ENCODE measurements at places on chromosomes 2 and 18. TPM values are rescaled to one million over a fixed set of nuclear protein-coding genes. Genes with fewer than 3 reads are reported as not detected.

- DNase-seq = no peak
Measured at GRCh38 chr2:233922471-233922870, 5.3 kb downstream of the TRPM8 start.

GRCh38 chr2:47237375-47238334 lies 82.5 kb upstream of the STPG4 start:
- no peak for DNase-seq

HOXD12 gene
- total RNA-seq = not detected

- DNase-seq = no peak
Measured at GRCh38 chr18:76252880-76253279, 242.2 kb downstream of the ZNF516 start.

- no peak for DNase-seq
Measured at GRCh38 chr2:222479859-222480258, 55.5 kb downstream of the SGPP2 start.

IL1R2 gene
- not detected for total RNA-seq

TLX2 gene
- total RNA-seq = 0.23 TPM

DNA sequence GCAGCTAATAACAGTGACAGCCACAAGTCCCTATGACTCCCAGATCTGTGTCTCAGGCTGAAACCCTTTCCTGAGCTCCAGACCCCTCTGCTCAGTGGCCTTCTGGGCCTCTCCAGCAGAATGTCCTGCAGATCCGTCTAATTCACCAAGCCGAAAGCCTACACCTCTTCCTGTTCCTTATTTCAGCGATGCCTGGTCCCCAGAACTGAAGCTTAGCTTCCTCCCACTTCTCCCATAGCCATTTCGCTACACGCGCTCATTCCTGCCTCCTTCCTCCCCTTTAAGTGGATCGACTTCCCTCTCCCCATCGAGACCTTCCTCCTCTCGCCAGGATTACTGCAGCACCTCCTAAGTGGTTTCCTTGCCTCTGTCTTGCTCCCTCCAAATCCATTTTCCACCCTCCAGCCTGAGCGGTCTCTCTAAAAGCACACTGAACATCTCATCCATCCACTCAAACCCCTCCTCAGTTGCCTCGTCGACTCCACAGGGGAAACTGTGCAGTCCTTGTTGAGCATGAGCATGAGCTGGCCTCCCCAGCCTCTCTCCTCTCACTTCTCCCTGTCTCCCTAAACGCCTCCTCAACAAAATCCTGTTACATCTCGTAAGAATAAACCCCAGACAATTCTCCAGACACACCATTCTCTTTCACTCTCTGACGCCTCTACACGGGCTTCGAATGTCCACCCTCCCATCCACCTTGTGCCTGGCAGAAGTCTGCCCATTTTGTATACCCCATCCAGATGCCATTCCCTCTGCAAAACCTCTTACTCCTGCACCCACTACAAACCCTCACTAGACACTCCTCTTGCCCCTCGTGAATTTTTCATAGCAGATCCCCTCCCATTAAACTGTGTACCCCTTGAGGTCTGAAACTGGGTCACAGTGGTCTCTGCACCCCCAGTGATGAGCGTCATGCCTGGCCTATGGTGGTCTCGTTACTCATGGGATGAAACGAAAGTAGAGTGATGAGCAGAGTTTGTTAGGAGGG lies 232.6 kb downstream of the ATAD2B start:
- DNase-seq = no peak

Measured in natural killer cell (primary cell).